ENCODE measurements at places on chromosomes 2 and 18. TPM values are rescaled to one million over a fixed set of nuclear protein-coding genes. Genes with fewer than 3 reads are reported as not detected.

Gene GALNT13
- total RNA-seq: 0.18 TPM

Gene GKN1
- not detected for total RNA-seq

Gene ADRA2B
- 0.07 TPM for total RNA-seq

Gene CNDP1
- total RNA-seq: not detected

Gene RNF144A
- 36.4 TPM for total RNA-seq

Gene COL3A1
- not detected for total RNA-seq

Gene CCDC102B
- total RNA-seq: 1.7 TPM

Gene RELCH
- total RNA-seq: 40.3 TPM

Gene SRD5A2
- total RNA-seq: 0.05 TPM

Gene C2orf66
- total RNA-seq: 0.20 TPM

Gene TUBB8B
- not detected for total RNA-seq

Gene RAX
- not detected for total RNA-seq

Gene NT5DC4
- total RNA-seq: not detected

Gene ELOA2
- total RNA-seq: not detected

Gene KIAA2012
- total RNA-seq: not detected

Gene SLC66A2
- 34.9 TPM for total RNA-seq

Gene BIRC6
- total RNA-seq: 119 TPM

Gene PLGLB1
- total RNA-seq: not detected

Gene PJVK
- total RNA-seq: 2.3 TPM

All from T-helper 2 cell treated with Interferon-gamma antibody and Interleukin-4, amounts not matched to agents 100 ng/mL and 5 ng/mL, for 36 hours (primary cell).